ENCODE measurements at places on chromosomes 7 and 10.

DNA sequence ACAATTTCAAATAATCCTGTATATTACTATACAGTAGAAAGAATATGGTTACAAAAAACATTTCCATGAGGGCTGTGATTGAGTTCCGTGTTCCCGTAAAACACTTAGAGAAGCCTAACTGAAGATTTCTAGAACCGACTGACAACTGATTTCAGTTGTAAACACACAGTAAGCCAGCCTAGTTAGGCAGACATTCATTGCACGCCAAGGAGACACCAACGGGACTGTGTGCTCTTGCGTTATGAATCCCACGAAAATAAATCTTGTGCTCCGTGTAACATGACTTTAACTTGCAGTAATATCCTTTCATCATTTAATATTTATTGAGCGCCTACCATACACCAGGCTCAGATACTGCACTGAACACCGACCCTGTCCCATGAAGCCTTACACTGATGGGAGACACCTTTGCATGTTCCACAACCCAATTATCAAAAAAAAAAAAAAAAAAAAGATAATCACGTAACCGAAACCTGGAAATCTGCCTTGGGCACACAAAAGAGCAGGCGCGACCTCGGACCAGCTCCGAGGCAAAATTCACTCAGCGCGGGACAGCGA, 420 bp upstream of the KLHL7 start:
- no peak for DNase-seq

DNA sequence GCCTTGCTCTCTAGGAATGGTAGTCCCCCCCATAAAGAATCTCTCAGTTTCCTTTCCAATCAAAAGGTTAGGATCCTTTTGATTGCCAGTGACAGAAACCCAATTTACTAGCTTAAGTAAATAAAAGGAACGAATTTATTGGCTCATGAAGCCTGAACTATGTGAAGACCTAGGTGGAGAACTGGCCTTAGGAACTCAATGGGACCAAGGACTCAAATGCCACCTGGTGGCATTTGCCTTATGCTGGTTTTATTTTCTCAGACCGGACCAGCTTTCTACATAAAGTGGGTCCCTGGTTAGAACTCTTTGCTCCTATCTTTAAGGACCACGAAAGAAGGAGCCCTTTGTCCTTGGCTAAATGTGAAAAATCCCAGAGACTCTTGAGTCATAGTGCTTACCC, 25.4 kb downstream of the CFTR start:
- no peak for DNase-seq

DNA sequence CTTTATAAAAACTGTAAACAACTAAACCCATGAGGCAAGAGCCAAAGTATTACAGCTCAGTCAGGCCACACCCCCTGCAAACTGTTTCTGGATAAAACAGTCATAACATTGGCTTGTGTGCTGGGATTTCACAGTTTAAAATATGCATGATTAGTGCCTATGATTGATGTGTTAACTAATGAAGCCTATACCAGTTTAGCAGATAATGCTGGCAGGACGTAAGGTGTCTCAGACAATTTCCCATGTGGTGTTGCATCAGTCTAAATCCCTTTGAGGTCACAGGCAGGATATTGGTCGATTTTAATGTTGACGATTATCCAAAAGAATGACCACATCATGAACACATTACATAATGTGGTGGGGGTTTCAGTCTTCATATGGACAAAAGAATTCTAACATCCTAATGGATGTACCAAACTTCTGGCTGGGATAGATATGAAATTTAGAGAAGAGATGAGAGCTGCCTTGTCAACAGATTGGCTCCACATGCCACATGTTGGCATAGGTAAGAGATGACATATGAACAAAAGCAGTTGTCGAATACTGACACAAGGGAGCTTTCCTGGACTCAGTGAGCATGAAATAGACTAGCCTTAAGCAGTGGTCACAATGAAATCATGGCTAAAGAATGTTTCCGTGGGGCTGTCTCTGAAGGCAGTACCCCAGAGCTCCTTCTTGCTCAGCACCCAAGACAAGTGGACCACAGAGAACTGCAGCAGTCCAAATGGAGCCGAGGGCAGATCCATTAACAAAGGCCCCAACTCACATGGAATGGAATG, 445.6 kb downstream of the GFRA1 start:
- no peak for DNase-seq

DNA sequence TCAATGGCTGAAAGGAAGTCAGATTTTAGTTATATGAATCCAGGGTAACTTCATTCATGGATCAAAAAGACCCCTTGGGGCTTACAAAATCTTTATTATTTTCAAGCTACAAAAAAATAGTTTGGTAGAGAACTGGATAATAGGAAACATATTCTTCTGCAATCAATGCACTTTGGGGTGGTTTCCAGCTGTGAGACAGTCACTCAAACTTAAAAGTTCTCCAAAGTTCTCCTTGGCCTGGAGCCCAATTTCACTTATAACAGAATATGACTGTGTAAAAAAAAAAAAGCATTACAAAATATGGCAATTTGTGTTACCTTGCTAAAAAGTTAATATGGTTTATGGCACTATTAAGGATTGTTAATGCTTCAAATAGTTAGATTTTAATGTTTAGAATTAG, 255.5 kb downstream of the AGMO start:
- no peak for DNase-seq

- no peak for DNase-seq
These were observed 33.9 kb downstream of the CCM2 start for GRCh38 chr7:45033931-45034290.

DNA sequence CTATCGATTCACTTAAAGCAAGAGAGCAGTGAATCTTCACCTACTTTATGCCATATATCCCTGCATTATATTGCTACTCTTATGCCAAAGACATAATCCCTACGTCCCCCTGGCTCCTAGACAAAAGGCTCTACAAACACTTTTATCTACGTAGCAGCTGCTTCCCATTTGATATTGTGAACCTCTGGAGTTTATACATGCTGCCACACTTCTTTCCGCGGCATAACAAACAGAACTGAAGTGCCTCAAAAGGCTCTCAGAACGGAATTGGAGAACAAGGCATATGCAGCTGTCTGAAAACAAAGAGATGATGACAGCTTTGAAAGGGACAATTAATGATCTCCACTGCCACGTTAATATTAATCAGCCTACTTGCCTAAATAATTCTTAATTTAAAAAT, 985.6 kb upstream of the LRRN3 start:
- DNase-seq: no peak

- DNase-seq: no peak
These were observed 484.5 kb upstream of the MGMT start for GRCh38 chr10:128982616-128982915.

DNA sequence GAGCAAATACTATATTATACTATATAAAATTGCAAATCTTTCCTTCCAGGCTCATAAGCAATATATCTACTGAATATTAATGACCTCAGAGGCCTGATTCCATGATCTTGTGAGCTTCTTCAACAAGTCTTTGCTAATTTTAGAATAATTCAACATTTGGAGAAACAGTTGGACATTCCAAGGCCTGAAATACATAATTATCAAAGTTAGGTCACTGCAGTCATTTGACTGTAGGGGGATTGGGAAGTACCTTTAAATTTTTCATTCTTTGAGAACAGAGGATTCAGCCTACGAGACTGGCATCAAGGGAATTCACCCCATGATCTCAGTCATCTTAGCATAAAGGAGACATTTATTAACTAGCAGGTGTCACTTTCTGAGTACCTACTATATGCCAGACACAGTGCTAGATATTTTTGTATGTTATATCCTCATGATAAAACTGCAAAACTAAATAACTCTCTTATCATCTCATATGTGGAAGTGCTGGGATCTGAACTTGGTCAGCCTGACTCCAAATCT, 85.4 kb downstream of the DOCK4 start:
- no peak for DNase-seq

- no peak for DNase-seq
These were observed 12.9 kb upstream of the TAX1BP1 start for GRCh38 chr7:27727058-27727457.

GRCh38 chr7:106063024-106063423, 49.1 kb downstream of the SYPL1 start:
- DNase-seq: no peak

DNA sequence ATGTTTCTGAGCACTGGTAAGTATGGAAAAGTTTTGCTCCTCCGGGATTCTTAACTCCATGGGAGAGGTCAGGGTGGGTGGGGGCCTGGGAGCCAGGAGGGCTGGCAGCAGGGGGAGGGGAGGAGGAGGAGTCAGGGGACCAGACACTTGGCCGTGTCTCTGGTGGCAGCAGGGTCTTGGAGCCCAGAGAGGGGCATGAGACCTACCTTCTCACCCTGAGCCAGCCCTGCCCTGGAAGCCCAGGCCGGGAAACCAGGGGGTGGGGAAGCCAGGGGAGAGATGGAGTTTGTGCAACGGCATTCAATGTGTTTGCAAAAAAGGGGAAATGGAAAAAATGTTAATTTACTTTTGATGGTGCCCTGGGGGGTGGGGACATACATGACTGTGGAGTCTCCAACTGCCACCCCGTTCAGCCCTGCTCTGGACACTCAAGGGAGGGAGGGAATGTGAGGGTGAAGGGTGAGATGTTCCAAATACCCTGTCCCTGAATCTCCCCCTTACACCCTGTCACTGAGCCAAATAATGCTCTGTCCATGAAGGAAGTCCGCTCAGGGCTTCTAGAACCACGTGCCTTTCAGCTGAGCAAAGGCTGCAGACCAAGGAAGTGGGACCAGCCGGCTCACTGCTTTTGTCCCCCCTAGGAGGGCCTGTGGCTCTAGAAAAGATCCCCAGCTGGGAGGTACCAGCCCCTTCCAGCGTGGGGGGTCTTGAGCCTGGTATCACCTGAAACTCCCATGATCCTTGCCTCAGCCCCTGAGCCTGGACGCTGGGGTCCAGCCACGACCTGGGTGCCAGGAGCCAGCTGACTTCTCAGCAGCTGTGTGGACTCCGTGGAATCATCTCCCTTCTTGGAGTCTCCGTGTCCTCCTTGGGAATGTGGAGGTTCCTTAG, 48.3 kb downstream of the TMEM270 start:
- DNase-seq: no peak

DNA sequence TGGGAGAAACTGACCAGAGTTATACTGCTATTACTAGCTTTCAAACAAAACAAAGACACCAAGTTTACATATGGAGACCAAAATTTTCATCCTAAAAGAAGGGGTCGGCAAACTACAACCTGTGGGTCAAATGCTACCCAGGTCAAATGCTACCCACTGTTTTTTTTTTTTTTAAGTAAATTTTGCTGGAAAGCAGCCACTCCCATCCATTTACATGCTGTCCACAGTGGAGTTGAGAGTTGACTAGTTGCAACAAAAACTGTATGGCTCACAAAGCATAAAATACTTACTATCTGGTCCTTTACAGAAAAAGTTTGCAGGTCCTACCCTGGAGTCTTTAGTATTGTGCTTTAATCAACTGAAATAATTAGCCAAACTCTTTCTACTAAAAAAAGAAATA, 91.4 kb downstream of the SIRT1 start:
- no peak for DNase-seq

- no peak for DNase-seq
These were observed 61.3 kb upstream of the TRIL start for GRCh38 chr7:29019387-29019786.

DNA sequence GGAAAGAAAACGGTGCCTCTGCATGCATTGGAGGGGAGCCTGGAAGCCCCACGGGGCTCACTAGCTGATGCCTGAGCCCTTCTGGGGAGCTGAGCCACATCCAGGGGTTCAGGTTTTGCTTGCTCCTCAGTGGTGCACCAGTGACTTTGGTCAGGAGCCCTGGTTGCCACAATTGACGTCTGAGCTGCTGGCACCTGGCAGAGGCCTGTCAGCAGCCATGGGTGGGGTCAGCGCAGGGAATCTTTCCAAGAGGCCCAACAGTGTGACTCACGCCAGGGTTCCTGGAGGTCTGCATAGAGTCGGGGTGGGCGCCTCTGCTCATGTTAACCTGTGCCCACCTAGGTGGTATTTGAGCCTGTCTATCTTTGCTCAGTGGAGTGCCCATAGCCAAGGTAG, 138.7 kb downstream of the NEURL1 start:
- DNase-seq: no peak

GRCh38 chr10:47022311-47023131, 111.3 kb downstream of the PTPN20 start:
- DNase-seq: no peak

DNA sequence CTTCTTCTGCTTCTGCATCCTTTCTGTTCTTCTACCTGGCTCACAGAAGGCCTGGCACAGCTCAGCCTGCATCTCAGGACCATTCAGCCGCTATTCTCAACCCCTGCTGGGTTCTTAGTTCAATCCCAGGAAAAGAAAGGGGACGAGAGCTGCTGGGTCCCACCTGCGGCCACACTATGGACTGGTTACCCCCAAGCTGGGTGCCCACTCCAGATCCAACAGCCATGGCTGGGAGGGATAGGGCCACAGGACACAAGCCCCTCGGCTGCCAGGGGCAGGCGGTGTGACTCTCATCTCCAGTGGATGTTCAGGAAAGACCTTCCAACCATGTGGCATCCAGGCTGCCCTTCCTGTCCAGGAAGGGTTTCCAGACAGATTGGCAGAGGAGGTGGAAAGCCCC, 97.6 kb upstream of the NMT2 start:
- DNase-seq: no peak

GRCh38 chr7:30202671-30203070, 67.9 kb downstream of the MTURN start:
- DNase-seq: no peak

DNA sequence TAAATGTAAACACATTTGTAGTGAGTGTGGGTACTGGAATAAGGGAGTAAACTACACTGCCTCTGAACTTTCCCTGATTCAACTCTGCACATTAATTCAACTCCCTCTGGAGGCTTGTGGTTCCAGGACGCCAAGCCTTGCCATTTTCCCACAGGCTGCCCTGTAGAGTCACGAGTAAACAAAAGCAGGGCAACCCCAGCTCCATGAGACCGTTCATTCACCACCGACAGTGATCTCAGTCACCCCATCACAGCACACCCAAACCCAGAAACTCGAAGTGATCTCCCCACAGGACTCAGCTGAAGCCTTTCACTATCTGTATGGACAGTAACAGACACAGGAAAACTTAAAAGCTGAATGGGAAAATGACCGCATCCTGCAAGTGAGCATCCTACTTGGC, 218.8 kb upstream of the FRMD4A start:
- no peak for DNase-seq

GRCh38 chr7:71982851-71983250, 429.3 kb downstream of the CALN1 start:
- no peak for DNase-seq

GRCh38 chr10:52379287-52379686, 65.2 kb downstream of the DKK1 start:
- DNase-seq: no peak

DNA sequence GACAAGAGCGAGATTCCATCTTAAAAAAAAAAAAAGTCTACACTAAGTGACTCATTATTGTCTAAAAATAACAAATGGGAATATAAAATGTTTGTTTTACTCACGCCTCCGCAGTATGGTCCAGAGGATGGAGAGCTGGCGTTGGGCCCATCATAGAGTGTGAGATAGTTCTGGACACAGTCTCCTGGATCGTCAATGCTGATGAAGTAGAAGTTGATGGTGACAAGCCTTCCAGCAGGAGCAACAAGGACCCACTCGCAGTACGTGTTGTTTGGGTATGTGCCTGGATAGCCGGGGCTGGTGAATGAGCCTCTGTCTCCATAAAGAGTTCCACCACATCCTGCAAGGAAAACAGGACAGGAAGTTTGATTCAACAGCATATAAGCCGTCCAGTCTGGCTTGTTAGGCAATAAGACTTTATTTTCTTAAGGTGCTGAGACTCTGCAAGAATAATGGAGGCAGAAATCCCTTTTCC, 11.5 kb upstream of the RSU1 start:
- no peak for DNase-seq

Measured in A549 (cell line).